ENCODE measurements at places on chromosomes 6 and 20. TPM values are rescaled to one million over a fixed set of nuclear protein-coding genes. Genes with fewer than 3 reads are reported as not detected.

GRCh38 chr6:36514554-36515456 lies 32.5 kb downstream of the STK38 start:
- DNase-seq: no peak

GRCh38 chr6:135853986-135854385 lies 2.5 kb downstream of the PDE7B start:
- DNase-seq: no peak

DNA sequence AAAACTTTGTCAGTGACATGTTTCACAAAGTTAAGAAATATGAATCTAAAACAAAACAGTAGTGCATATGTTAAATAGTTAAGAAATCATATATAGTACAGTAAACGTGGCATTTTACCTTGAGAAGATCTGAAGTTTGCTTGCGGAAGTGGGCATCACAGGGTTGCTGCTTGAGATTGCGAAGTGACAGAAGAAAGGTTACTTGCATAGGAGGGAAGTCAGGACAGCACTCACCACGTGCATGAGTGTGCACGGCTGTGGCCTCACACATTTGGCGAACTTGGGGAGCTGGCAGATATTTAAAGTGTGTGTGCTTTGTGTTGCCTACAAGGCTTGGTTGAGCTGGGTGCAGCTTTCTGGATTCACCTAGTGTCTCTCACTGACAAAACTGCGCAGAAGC lies 431.5 kb upstream of the ARID1B start:
- no peak for DNase-seq

DNA sequence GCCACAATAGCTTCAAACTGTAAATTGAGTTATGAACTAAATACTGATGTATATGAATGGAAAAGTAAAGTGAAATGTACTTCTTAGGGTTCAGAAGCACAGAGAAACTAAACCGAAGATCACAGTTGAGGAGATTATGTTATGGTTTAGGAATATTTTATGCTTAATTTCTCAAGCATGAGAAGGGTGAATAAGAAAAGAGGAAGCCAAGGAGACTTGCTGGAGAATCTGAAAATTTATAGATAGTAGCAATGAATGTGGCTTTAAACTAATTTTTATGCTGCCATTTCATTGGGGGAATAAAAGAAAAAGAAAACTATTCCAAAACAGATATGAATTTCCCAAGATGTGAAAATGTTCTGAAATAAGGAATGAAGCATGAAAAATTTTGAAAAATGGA lies 5.6 kb downstream of the ANKS1A start:
- no peak for DNase-seq

The PGM3 gene
- 77.1 TPM for total RNA-seq

DNA sequence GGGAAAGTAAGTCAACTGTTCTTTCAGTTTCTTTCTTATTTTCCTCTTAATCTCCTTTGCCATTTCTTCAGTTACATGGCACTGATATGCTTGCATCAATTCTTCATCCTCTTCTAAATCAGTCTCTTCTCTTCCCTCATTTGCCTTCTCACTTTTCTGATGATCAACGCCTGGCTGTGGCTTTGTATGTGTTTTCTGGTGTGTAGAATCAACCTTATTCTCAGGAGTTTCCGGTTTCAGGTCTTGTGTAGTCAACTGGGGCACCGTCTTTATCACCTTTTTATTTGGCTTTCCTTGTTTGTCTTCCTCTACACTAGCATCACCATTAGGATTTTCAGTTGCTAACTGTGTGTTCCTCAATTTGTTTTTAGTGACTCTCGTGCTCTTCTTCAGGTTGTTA lies 31.6 kb downstream of the AHI1 start:
- DNase-seq: no peak

The SCRT2 gene
- 28.0 TPM for total RNA-seq

- no peak for DNase-seq
Observed at GRCh38 chr20:59614714-59615113, 10.4 kb downstream of the PHACTR3 start.

The RFX6 gene
- total RNA-seq: not detected

DNA sequence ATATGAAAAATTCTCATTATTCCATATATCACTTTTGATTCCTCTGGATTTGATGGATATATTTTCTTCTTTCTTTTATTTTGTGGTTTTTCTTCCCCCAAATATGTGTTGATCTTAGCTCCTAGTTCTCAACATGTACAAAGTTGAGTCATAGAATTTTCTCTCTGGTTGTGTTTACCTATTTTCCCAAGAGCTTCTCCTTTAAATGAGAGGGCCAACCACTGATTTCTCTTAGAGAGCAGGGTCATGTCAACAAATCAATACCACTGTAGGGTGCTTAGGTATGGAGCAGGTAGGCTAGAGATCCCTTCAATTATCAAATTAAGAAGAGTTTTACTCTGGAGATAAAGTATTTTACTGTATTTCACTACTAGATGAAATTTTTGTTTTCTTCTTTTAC lies 145.7 kb downstream of the BMP5 start:
- DNase-seq: no peak

The ZC2HC1B gene
- total RNA-seq: not detected

- DNase-seq: no peak
Observed at GRCh38 chr6:161546632-161547031, 272.8 kb upstream of the AGPAT4 start.

- DNase-seq: no peak
Observed at GRCh38 chr6:116872771-116873170, 4.3 kb upstream of the RFX6 start.

The SEL1L2 gene
- total RNA-seq: not detected

DNA sequence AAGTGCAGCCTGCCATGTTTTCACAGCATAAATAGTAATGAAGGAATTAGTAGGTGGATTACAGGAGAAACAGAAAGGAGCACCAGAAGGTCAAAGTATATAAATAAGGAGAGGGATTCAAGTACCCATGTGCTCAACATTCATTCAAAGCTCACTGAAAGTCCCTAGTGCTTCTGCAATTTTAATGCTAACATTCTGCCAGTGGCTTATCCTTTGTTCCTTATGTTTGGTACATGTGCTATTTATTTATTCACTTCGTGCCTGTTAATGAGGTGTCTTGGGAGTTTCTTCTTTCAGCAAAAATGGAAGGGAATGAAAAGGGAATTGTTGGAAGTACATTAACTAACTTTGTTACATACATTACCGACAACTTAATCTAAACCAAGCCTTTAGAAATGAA lies 105.7 kb downstream of the CRYBG1 start:
- no peak for DNase-seq

DNA sequence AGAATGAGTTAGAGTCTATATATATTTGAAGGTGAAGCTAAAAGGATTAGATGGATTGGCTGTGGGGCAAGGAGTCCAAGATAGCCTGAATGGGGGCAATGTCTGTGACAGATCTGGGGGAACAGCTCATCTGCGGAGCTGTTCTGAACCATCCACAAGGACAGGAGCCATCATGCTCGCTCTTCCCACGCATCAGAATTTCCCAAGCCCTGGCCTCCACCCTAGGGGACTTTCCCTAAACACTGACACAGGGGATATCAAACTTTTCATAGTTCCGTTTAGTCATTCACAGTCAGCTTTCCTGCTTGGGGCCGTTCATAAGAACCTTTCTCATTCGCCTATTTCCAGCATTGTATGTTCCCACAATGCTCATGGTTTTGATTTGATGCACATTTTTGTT lies 37.6 kb upstream of the CCN6 start:
- DNase-seq: no peak

GRCh38 chr6:119267126-119267905 lies 82.2 kb downstream of the MAN1A1 start:
- DNase-seq: no peak

Measured in glutamatergic neuron (in vitro differentiated cells).